ENCODE measurements at places on chromosomes 7 and 10.
A peak's percentile ranks its signal among the peaks of the same experiment; 100 is the strongest.

DNA sequence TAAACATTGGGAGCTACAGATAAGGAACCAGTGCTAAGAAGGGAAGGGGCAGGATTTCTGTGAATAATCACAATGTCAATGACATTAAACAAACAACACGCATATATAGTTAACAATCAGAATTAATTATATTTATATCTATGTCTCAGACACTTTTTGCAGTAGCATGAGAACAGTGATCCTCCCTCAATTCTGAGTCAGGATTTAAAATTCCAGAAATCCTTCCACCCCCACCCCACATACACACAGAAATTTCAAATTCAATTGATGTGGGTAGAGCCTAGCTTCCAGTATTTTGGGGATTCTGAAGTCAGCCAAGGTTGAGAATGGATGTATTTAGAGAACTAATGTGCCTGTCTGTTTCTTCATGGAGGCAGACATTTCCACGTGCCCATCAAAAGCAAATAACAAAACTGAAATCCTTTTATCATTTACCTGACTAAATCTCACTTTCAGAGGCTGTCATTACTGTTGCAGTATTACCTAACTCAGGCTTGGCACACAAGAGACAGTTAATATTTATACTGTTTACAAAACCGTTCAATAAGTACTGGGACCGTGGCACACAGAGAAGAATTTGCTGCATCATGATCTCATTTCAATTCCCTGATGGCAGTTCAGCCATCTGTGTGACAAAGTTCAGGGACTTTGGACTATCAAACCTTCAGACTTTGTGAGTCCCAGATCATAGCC lies 116.6 kb upstream of the PALS2 start:
- no peak overlapping the region for H3K4me3 ChIP-seq
- H3K27me3 ChIP-seq: peaks cover 16% of the 10 kb centered on the region

- DNase-seq: no peak
- H3K4me3 ChIP-seq: no peak overlapping the region
- no peaks in the 10 kb centered on the region for H3K36me3 ChIP-seq
- peak overlapping the region; percentile 81 for H3K27ac ChIP-seq
- peaks cover 25% of the 10 kb centered on the region for H3K4me1 ChIP-seq
These were observed 188.6 kb downstream of the MGMT start for GRCh38 chr10:129655679-129656031.

GRCh38 chr10:103232772-103233488 lies 12.8 kb upstream of the RPEL1 start:
- no peaks in the 10 kb centered on the region for H3K27me3 ChIP-seq
- H3K4me3 ChIP-seq: no peak overlapping the region
- peaks cover 37% of the 10 kb centered on the region for H3K4me1 ChIP-seq
- peak overlapping the region; percentile 94 for H3K27ac ChIP-seq

DNA sequence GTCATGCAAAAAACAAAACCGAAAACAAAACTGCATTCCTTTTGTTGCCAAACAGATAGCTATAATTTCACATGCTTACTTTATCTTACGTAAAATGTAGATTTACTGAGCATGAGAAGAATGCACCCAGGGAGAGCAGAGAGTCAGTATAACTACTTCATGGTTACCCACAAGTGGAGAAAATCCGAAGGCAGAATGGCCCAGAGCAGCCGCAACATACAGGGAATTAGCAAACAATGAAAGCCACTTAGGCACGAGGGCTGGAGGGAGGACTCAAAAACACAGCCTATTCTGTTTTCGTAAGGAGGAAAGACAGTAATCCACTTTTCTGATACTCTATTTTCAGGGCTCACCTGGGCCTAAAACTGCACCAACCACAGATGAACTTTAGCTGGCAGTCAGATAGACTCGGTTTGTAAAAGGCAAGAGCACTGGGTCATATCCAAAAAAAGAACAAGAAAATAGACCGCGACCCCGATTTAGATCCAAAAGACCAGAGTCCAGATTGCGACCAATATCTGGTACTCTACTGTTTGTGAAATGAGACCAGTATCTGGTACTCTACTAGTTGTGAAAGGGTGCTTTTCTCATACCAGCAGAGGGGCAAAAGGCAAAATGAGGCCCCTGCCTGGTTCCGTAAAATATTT lies 1.3 kb downstream of the ITPRIP start:
- no peaks in the 10 kb centered on the region for H3K36me3 ChIP-seq
- H3K4me3 ChIP-seq: peak overlapping the region; percentile 93
- DNase-seq: no peak
- peak overlapping the region; percentile 21 for H3K27ac ChIP-seq
- peaks cover 67% of the 10 kb centered on the region for H3K4me1 ChIP-seq
- no peaks in the 10 kb centered on the region for H3K27me3 ChIP-seq

DNA sequence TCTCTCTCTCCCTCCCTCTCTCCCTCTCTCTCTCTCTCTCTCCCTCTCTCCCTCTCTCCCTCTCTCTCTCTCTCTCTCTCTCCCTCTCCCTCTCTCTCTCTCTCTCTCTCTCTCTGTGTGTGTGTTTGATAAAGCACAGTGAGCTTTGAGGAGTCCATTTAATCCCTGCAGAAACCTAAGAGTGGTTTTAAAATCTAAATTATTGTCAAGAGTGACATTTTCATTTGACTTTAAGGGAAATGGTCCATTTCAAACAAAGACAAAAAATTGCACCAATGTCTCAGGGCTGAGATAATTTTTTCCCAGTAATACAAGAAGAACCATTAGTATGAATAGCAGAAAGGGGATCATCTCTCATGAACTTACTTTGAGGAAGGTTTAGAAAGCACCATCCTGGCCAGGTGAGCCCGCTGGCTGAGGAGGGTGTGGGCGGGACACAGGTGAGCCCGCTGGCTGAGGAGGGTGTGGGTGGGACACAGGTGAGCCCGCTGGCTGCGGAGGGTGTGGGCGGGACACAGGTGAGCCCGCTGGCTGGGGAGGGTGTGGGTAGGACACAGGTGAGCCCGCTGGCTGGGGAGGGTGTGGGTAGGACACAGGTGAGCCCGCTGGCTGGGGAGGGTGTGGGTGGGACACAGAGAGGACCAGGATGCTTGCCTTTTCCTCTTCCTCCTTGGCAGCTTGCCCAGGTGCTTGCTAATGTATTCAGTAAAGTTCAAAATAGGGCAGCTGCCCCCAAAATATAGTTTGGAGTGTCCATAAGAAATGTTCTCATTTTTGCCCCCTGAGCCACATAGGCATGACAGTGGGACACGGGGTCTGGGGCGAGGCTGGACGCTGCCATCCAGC lies 125.0 kb downstream of the DNAJB6 start:
- H3K4me3 ChIP-seq: no peak overlapping the region
- no peak for DNase-seq
- H3K27ac ChIP-seq: no peak overlapping the region
- H3K36me3 ChIP-seq: no peaks in the 10 kb centered on the region
- H3K27me3 ChIP-seq: peaks cover 21% of the 10 kb centered on the region

DNA sequence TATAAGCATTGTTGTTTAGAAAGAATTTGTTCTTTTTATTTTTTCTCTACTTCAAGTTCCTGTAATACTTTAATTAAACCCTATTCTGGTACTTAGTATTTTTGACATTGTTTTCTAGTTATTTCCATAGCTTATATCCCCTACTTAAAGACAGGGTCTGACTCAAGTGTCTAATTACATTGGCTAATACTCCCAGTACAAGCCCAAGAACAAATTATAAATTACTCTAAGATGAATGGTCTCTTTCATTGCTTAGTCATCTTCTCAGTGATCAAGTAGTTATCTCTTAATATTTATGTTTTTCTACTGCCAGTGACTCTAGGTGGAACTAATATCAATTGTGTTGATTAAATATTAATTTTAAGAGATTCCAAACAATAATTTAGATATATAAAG lies 21.6 kb downstream of the AHR start:
- H3K27ac ChIP-seq: no peak overlapping the region
- H3K4me3 ChIP-seq: no peak overlapping the region
- no peaks in the 10 kb centered on the region for H3K27me3 ChIP-seq
- peaks cover 37% of the 10 kb centered on the region for H3K4me1 ChIP-seq
- DNase-seq: no peak
- no peaks in the 10 kb centered on the region for H3K36me3 ChIP-seq

- no peaks in the 10 kb centered on the region for H3K27me3 ChIP-seq
- no peak overlapping the region for H3K27ac ChIP-seq
- no peak for DNase-seq
- peaks cover 5% of the 10 kb centered on the region for H3K4me1 ChIP-seq
- no peaks in the 10 kb centered on the region for H3K36me3 ChIP-seq
These were observed 753.4 kb downstream of the NRG3 start for GRCh38 chr10:82628373-82628772.

- no peak overlapping the region for H3K27ac ChIP-seq
- no peak overlapping the region for H3K4me3 ChIP-seq
- H3K4me1 ChIP-seq: peaks cover 3% of the 10 kb centered on the region
- peaks cover 4% of the 10 kb centered on the region for H3K36me3 ChIP-seq
- DNase-seq: no peak
These were observed 122.1 kb downstream of the EGFR start for GRCh38 chr7:55140941-55141278.

- peaks cover 66% of the 10 kb centered on the region for H3K36me3 ChIP-seq
- no peak overlapping the region for H3K4me3 ChIP-seq
- H3K27ac ChIP-seq: no peak overlapping the region
- no peaks in the 10 kb centered on the region for H3K4me1 ChIP-seq
- H3K27me3 ChIP-seq: no peaks in the 10 kb centered on the region
These were observed 20.0 kb downstream of the RBM28 start for GRCh38 chr7:128323459-128324367.

- H3K4me3 ChIP-seq: no peak overlapping the region
- DNase-seq: no peak
- H3K36me3 ChIP-seq: no peaks in the 10 kb centered on the region
- H3K4me1 ChIP-seq: peaks cover 4% of the 10 kb centered on the region
- H3K27me3 ChIP-seq: no peaks in the 10 kb centered on the region
- no peak overlapping the region for H3K27ac ChIP-seq
These were observed 20.8 kb upstream of the UCN3 start for GRCh38 chr10:5343979-5344378.

DNA sequence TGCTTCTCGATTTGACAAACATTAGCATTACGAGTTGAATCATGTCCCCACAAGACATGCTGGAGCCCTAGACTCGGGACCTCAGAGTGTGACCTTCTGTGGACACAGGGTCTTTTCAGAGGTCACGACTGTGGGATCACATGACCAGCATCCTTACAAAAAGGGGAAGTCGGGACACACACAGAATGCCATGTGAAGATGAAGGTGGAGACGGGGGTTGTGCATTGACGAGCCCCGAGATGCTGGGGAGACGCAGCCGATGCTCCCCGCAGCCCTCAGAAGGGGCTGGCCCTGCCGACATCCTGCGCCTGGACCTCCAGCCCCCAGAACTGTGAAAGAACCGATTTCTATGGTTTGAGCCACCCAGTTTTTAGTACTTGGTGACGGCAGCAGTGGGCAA lies 7.5 kb downstream of the ZFAND2A start:
- H3K36me3 ChIP-seq: peaks cover 22% of the 10 kb centered on the region
- no peak for DNase-seq
- H3K27ac ChIP-seq: no peak overlapping the region
- no peak overlapping the region for H3K4me3 ChIP-seq
- no peaks in the 10 kb centered on the region for H3K27me3 ChIP-seq

GRCh38 chr7:31683445-31684225 lies 3.4 kb upstream of the PPP1R17 start:
- H3K36me3 ChIP-seq: no peaks in the 10 kb centered on the region
- peaks cover 13% of the 10 kb centered on the region for H3K27me3 ChIP-seq
- no peak for DNase-seq

DNA sequence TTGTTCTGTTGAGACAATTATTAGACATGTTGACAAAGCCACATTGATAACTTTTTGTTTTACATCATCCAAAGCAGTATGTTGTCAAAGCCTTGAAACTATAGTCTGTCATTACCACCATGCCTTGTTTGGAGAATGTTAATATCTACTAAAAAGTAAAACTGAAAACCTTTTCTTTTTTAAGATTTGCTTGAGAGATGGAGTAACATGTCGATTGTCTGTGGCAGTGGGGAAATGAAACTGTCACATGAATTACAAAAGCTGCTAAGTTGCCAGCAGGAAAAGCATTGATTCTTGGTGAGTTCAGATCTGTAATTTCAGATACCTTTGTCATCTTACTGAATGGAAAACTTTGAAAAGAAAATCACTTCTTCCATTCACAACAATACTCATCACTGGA lies 69.1 kb downstream of the TFPI2 start:
- H3K4me3 ChIP-seq: no peak overlapping the region
- H3K4me1 ChIP-seq: peaks cover 29% of the 10 kb centered on the region
- H3K36me3 ChIP-seq: no peaks in the 10 kb centered on the region
- H3K27me3 ChIP-seq: no peaks in the 10 kb centered on the region
- no peak overlapping the region for H3K27ac ChIP-seq

Measured in WTC11 (cell line).